Stimulated activated CD8-positive, alpha-beta memory T cell treated with anti-CD3 and anti-CD28 coated beads, Interleukin-15, amount 100 ng/mL, for 48 hours (primary cell): ENCODE measurements at places on chromosomes 4 and X.

DNA sequence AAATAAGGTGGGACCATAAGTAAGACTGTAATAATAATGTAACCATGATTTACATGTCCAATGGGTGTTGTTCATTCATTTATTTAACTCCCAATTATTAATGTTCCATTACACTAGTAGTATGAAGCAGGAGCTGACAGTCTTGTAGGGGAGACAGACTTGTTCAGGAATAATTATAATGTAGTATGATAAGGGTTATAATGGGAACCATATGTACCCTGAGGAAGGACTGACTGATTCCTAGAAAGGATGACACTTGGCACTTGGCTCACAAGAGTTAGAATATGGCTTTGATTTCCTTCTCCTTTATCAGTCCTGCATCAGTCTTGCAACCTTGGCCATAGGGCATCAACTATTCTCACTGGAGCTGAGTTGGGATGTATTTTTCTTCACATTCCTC lies 24.2 kb downstream of the PCDH7 start:
- DNase-seq = no peak

DNA sequence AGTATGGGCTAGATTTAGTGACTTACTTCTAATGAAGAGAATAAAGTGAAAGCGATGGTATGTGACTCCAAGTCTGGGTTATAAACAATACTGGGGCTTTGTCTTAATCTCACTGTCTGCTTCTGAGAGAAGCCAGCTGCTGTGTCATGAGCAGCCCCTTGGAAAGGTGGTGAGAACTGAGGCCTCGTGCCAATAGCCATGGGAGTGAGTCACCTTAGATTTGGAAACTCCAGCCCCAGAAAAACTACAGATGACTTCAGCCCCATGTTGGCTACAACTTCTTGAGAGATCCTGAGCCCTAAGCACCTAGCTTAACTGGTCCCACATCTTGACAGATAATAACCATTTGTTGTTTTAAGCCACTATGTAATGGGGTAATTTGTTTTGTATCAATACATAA lies 77.6 kb downstream of the CWH43 start:
- no peak for DNase-seq

GRCh38 chr4:8775751-8776355 lies 95.8 kb downstream of the HMX1 start:
- DNase-seq = no peak

GRCh38 chrX:153853902-153854267 lies 23.5 kb upstream of the PDZD4 start:
- DNase-seq = no peak

DNA sequence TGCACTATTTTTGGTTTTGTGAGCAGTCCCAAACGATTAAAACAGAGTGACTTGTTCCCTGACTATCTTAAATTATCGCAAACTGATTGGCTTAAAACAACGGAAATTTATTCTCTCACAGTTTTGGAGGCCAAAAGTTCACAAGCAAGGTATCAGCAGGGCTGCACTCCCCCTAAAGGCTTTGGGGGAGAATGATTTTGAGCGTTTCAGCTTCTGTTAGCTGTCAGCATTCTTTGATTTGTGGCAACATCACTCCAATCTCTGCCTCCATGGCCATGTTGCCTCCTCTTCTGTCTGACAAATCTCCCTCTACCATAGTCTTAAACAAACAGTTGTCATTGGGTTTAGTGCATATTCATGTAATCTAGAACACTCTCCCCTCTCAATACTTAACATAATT lies 459.6 kb upstream of the ATOH1 start:
- DNase-seq = no peak

- no peak for DNase-seq
Measured at GRCh38 chr4:8107146-8107657, 51.4 kb downstream of the ABLIM2 start.

DNA sequence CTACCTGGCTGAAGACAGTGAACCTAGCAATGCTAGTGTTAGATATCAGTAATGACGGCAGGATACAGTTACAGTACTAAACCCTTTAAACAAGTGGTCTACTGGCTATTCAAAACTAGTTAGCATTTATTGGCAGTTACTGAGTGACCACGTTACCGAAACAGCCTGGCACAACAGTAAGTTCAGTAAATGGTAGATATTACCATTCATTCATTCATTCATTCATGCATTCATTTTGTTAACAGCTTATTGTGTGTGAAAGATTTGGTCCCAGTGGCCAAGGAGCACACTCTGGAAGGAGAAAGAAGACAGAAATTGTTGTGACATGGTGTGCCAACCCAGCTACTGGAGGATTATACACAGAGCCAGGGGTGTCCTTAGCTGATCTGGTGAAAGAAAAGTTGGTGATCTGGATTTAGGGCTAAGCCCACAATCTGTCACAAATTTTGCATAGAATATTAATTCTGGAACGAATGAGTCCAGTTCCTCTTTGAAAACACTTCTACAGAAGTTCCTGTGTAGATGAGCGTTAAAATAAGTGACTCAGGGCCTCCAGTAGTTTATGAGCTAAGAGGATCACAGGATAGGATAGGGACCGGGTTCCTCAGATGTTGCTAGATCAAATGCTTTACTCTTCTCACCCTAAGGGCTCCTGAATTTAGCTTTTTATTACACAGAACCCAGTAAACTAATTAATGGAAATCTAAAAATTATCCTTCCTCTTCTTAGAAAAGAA lies 179.1 kb downstream of the CBR4 start:
- DNase-seq = no peak

- no peak for DNase-seq
Measured at GRCh38 chr4:2859514-2859913, 15.9 kb downstream of the ADD1 start.

DNA sequence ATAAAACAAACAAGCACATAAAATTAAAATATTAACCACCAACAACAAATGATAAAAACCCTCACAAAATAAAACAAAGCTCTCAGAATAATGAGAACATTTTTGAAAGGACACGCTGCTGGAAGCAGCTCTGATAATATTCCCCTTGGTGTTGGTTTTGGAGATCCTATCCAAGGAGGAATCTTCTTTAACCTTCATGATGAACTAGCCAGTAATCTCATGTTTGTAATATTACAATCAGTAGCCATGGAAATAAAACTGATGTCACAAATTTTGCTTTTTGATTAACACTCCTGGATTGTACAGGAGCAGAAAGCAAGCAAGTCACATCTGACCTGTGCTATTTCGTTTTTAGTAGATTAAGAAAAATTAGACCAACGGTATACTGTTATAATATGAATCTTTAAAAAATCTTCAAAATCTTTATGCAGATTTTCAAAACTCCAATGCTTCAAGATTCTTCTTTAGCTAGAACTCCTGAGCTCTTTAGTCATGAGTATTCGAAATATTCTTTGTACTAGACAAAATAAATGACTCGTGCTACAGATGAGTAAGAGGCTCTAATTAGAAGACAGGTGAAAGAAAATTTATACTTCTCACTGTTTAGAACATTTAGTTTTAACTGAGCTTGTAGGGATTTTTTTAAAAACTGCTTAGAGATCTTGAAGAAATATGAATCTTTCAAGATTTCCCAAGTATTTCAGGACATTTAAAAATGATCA lies 154.1 kb downstream of the RASL11B start:
- DNase-seq = no peak

DNA sequence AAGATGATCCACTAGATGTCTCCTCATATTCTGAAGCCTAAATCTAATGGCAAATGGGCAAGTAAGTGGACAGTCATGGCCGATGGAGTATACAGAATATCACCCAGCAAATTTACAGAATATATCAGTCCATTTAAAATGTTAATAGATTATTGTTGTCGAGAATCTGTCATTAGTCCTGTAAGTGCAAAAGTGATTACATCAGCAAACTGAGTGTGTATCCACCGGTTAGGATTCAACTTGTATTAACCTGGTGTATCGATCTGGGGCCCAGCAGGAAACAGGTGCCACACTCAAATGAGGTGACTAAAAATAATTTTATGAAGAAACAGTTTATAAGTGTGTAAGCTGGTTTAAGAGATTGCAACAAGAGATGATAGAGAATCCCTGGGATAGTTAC lies 367.9 kb upstream of the FAM47C start:
- DNase-seq = no peak

GRCh38 chr4:177396352-177396751 lies 45.9 kb downstream of the AGA start:
- DNase-seq = no peak

- DNase-seq = no peak
Measured at GRCh38 chr4:17027495-17027894, 129.1 kb upstream of the LDB2 start.

DNA sequence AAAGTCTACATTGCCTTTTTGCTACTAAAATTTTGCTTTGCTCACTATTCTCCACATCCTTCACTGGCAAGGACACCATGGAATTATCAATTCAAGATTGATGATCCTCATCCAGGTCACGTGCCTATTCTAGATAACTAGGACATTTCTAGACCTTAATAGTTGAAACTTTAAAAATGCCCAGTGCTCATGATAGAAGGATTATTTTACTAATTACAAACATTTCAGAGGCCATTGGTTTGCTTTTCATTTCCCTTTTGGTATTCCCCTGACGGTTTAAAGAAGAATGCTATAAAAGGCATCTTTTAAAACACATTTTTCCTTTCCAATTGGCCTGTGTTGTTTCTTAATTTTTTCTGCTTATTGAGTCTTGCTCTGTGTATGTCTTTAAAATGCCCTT lies 249.4 kb downstream of the NDST4 start:
- DNase-seq = no peak

DNA sequence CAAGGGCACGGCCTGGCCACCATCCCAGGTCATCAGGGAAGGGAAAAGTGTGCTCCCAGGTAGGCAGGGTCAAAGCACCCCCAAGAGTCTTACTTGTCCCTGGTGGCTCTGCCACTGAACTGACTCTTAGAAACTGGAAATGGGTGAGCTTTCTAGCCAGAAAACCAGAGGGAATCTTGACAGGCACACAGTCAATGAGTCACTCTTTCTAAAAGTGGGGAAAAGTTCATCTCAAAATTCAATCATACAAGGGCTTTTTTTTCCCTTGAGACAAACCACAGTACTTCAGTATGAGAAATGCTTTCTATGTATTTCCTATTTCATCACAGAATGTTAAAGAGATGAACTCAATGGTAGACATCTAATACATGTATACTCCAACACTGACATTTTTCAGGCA lies 12.5 kb downstream of the HPF1 start:
- DNase-seq = no peak

- DNase-seq = no peak
Measured at GRCh38 chr4:131534944-131535645, 1614.0 kb upstream of the PCDH10 start.

- no peak for DNase-seq
Measured at GRCh38 chr4:110046588-110047049, 133.9 kb downstream of the EGF start.

GRCh38 chrX:39527025-39527424 lies 570.7 kb downstream of the BCOR start:
- DNase-seq = no peak

DNA sequence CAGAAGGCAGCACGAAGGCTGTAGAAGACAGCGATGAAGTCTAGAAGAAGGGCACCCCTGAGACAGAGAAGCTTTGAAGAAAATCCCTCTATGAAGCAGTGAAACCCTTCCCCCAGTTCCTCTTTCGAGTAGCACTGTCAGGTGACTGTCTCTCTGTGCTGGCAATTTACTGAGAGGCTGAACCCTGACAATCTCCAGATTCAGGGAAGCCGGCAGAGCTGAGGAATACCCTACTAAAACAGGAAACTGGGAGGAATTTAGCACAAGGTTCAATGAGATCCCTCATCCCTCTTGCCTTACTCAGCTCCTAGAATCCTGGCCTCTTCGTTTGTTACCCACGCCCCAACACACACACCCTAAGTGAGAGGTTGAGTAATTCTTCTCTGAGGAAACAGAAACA lies 239.7 kb upstream of the NOCT start:
- no peak for DNase-seq

DNA sequence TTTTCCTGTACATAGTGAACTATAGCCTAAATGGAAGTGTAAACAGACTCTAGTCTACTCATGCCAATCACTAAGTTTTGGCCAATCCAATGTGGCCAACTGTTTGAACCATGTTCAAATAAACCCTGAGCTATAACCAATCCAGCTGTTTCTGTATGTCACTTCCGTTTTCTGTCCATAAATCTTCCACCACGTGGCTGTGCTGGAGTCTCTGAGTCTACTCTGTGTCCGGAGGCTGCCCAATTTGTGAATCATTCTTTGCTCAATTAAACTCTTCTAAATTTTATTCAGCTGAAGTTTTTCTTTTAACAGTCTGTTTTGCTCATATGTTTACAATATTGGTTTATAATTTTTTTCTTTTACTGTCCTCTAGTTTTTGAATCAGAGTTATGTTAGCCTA lies 112.3 kb upstream of the BANK1 start:
- no peak for DNase-seq

DNA sequence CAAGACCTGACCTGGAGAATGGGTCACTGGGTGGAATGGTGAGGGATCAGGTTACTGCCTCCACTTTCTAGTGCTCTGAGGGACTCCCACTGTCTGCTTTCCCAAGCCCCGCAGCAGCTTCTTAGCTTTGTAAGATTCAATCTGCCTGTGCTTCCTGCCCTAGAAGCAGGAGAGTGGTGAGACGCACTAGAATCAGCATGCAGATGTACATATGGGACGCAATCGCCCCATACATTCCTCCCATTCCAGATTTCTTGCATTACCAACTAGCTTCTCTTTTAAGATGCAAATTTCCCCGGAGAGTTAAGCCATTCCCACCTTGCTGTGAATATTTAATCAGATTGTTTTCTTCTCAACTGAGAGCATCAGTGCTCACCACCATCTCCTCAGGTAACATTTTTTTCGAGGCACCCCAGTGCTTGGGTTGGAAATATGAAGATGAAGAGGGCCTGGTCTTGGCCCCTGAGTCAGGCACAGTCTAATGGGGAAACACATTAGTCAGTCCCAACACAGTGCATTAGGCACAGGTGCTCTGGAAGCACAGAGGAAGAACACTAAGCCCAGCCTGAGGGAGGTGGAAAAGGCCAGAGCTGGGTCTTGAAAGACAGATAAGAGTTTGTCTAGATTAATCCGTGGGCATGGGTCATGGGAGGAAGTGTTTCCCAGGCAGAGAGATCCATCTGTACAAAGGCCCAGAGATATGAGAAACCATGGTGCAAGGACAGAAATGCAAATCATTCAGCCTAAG lies 66.7 kb upstream of the PRPS1 start:
- DNase-seq = no peak

DNA sequence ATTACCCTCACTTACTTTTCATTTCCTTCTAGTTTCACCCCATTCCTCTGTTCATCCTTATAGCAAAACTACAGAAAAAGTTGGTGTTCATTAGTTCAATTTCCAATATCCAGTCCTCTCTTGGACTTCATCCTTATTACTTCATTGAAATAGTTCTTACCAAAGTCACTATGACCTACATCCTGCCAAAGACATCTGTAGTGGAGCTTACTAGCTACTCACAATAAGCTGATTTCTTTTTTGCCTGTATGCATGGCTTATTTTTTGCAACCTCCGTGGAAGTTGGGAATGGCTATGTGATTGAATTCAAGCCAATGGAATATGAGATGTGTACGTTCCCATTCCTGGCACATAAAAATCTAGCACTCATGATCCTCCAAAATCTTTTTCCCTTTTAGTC lies 4.6 kb upstream of the CDKL2 start:
- no peak for DNase-seq
